Esophagus squamous epithelium (tissue), 5 donors: ENCODE measurements at places on chromosomes 7 and 10.

GRCh38 chr10:73906524-73907447 is 4.1 kb upstream of the PLAU start:
- no peak for DNase-seq

GRCh38 chr10:12766223-12766622 is 235.3 kb downstream of the CCDC3 start:
- no peak for DNase-seq

DNA sequence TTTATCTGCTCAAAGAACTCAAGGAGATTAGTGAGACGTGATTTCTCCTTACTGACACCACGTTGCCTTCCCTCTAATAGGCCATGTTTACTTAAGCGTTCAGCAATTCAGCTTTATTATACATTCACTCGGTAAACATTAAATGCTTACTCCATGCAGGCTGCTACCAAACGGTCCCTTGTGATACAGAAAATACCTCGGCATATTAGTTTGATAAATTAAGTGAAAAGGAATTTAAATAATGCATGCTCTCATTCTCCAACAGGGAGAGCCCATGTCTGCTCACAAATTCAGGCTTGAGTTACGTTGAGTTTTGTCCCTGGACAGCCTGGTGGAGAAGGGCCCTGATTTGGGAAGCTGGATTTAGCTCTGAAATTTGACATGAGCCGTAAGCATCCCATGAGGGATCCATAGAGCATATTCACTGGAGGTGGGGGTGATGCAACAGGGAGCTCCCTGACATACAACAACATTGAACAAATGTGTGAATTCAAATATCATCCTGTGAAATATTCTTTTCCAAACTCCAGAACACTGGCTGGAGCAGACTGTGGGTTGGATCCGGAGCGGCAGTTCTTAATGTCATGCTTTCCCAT is 86.3 kb downstream of the TBXAS1 start:
- no peak for DNase-seq

- no peak for DNase-seq
Measured at GRCh38 chr10:48951707-48952106, 12.1 kb upstream of the LRRC18 start.

DNA sequence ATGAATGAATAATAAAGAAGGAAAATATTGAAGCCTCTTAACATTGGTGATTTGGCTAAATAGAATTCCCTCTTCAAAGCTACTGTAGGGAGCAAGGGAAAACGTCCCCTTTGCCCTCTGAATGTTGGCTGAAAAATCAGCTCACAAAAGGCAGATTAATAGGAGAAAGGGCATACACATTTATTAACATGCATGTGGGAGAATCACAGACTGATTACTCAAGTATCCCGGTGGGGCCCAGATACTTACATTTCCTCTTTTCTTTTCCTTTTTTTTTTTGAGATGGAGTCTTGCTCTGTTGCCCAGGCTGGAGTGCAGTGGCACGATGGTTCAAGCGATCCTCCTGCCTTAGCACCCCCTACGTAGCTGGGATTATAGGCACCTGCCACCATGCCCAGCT is 68.5 kb downstream of the HK1 start:
- DNase-seq: no peak

- no peak for DNase-seq
Measured at GRCh38 chr7:133836666-133837065, 290.5 kb upstream of the LRGUK start.

- DNase-seq: no peak
Measured at GRCh38 chr10:132036887-132037675, 28.7 kb upstream of the JAKMIP3 start.

DNA sequence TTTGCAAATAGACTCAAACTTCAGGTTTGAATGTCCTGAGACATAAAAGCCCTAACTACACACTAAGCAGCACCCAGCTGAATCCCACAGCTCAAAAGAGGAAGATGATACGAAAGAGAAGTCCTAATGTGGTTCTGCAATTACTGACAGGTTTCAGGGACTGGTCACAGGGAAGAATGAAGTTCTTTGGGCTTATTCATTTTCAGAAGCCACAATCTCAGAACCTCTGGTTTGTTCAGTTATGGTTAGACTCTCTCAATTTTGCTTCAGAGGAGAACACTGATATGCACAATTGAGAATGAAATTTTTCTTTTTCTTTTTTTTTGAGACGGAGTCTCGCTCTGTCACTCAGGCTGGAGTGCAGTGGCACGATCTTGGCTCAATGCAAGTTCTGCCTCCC is 94.6 kb upstream of the FAM180A start:
- DNase-seq: no peak

GRCh38 chr7:27905951-27906350 is 166.0 kb downstream of the TAX1BP1 start:
- DNase-seq: no peak

DNA sequence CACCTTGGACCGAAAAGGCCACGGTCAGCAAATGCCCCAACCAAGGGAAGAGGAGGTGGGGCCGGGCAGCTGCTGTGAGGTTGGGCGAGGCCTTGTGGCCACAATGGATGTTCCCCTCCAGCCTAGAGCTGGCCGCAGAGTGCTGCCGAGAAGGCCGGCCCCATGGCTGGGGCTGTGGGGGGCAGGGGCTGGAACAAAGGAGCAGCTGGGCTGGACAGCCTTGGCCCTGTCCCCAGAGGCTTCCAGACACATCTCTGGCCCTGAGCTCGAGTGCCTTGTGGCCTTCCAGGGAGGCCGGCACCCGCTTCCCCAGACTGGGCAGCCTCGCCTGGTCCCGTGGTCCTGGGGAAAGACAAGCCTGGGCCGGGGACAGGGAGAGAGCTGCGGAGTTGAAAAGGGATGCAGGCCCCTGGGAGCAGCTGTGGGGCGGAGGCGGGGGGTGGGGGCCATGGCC is 88.0 kb downstream of the PDGFA start:
- no peak for DNase-seq

DNA sequence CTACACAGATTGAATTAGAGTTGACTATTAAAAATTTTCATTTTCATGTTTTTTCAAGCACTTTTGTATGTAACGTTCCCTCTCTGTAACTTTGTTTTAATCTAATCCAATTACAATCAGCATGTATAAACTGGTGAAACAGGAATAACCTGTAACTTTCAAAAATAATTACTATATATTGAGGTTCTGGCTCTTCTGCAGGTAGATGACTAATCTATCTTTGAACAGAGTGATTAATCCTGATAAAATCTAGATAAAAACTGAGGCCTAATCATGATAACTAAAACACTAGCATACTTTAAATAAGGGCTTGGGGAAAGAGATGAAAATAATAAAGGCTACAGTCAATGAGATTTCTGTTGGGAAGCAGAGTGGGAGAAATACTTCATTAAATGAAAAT is 101.6 kb upstream of the KCND2 start:
- DNase-seq: no peak

- DNase-seq: no peak
Measured at GRCh38 chr10:110425684-110426293, 71.9 kb upstream of the DUSP5 start.

- DNase-seq: no peak
Measured at GRCh38 chr10:106310596-106310995, 853.9 kb downstream of the SORCS1 start.

- no peak for DNase-seq
Measured at GRCh38 chr10:88522715-88523114, 60.4 kb downstream of the RNLS start.

DNA sequence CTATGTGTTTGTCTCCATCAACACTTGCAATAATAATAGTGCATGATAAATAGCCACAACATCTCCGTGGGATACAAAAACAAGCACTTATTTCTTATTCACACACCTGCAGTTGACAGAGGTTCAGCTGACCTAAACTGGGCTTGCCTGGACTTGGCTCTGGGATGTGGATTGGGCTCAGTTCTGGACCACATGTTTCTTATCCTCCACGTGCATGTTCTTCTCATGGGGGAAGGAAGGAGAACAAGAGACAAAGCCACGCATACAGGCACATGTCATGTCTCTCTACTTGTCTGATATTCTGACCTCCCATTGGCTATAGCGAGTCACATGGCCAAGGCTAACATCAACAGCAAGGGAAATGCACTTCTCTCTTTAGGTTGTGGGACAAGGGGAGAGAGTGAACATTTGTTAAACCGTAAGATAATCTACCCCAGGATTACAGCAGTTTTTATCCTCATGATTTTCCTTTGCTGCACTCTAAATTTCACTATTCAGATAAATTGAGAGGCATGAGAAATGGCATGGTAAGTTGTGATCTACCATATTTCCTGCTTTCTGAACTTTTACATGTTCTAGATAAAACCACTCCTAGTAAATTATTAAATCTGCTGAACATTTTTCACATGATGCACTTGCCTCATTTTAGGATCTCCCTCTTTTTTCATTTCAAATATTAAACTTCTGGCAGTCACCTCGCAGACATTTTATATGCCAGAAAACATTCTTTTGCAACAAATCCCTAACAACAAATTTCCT is 33.7 kb downstream of the CFAP58 start:
- DNase-seq: no peak

GRCh38 chr7:1892011-1892965 is 222.2 kb downstream of the ELFN1 start:
- no peak for DNase-seq

- DNase-seq: no peak
Measured at GRCh38 chr10:97175586-97175985, 10.2 kb downstream of the SLIT1 start.

- no peak for DNase-seq
Measured at GRCh38 chr10:10804998-10805740, 212.5 kb upstream of the CELF2 start.

DNA sequence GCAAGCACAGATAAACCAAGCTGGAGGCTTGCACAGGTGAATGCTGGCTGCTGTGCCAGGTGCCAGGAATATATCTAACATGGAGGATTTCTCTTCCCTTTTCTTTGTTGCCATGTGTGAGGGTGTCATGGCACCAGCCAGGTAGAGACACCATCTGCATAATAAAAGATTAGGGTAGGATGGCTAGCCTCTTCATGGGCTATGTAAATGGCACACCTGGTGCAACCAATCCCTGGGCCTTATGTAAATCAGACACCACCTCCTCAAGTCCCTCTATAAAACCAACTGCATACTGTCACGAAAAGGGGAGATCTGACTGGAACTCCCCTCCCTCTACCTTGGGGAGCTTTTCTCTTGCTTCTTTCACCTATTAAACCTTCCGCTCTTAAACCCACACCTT is 322.5 kb upstream of the POM121L12 start:
- DNase-seq: no peak

- DNase-seq: no peak
Measured at GRCh38 chr7:134245253-134245652, 71.5 kb downstream of the SLC35B4 start.

DNA sequence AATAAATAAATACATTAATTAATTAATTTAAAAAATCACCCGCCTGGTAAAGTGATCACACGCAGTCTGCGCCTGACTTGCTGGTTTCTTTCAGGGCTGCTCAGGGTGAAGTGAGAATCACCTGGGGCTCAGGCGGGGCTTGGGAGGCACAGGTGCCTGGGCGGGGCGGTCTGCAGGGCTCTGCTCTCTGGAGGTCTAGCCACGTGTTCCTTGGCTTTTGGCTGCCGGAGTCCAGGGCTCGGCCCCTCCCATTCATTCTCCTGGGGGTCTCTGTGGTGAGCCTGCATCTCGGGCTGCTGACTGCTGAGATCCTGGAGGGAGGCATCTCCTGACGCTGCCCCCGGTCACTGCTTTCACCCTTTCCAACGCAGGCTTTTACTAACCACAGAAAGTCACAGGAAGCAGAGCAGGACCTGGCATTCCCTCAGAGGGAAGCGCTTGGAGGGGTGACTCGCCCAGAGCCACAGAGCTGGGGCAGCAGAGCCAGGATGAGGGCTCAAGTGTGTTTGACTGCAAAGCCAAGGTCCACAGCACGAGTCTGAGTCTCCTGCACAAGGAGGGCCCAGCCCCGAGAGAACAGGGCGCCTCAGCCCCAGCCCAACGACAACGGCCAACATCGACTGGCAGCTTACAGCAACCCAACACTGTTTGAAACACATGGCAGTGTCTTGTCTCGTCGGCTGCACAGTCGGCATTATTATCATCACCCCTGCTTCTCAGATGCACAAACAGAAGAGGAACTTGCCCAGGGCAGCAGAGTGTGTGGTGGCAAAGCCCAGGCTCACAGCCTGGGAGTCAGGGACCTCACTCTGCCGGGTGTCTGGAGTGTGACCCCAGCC is 22.4 kb upstream of the MNX1 start:
- no peak for DNase-seq

GRCh38 chr7:152591976-152592375 is 84.0 kb downstream of the XRCC2 start:
- no peak for DNase-seq

DNA sequence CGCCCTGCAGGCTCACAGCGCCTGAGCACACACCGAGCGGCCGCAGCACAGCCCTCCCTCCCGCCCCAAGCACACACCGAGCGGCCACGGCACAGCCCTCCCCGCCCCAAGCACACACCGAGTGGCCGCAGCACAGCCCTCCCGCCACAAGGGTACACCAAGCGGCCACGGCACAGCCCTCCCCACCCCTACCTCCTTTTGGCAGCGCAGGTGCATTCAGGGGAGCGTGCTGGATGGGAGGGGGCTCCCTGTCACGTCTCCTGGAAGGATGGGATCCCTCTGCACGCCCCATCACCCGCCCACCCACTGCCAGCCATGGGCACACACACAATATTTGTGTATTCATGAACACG is 482.6 kb downstream of the DNAJB6 start:
- DNase-seq: no peak

GRCh38 chr10:16828114-16828568 is 10.9 kb upstream of the RSU1 start:
- DNase-seq: no peak

- no peak for DNase-seq
Measured at GRCh38 chr10:100724531-100725027, 20.8 kb upstream of the PAX2 start.

- no peak for DNase-seq
Measured at GRCh38 chr7:129784437-129784782, 168.3 kb downstream of the UBE2H start.

GRCh38 chr7:13165854-13166253 is 478.4 kb downstream of the ARL4A start:
- DNase-seq: no peak

DNA sequence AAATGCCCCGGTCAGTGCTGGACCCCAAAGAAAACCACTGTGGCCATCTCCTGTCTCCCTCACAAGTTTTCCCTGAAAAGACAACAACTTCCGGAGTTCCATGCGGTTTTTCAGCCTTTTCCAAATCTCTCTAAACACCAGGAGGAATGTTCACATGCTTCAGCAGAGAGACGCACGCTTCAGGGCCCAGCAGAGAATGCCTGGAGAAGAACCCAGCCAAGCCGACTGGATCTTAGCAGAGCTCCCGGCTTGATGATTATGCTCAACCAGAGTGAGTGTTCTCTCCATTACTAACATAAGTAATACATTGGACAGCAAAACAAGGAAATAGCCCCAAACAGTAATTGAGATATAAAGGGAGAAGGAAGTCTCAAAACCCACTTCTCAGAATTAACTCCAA is 17.9 kb downstream of the PRKCQ start:
- no peak for DNase-seq
